Sciatic nerve (tissue), 2 donors: ENCODE measurements at places on chromosomes 7 and 10. TPM values are rescaled to one million over a fixed set of nuclear protein-coding genes. Genes with fewer than 3 reads are reported as not detected.

Gene CTBP2
- 46.9 TPM for total RNA-seq

Gene TWIST1
- 14.7 TPM for total RNA-seq

Gene BRI3
- total RNA-seq = 132 TPM

Gene FOXI2
- 0.40 TPM for total RNA-seq

Gene GCK
- total RNA-seq = 1.9 TPM

Gene TUBB8
- total RNA-seq = not detected
